ENCODE measurements at places on chromosomes 12 and 14.

- no peak for DNase-seq
These were observed 12.9 kb downstream of the SDR9C7 start for GRCh38 chr12:56921346-56921745.

- no peak for DNase-seq
These were observed at the start of gene EXOC3L4 for GRCh38 chr14:103094406-103095209. Gene EXOC3L4, plus strand, starts transcription at chr14:103094725. Its CDS starts 5,495 bp downstream, at chr14:103100220.

GRCh38 chr14:79825046-79825521, 386.2 kb downstream of the DIO2 start:
- DNase-seq, result peak; percentile 26

DNA sequence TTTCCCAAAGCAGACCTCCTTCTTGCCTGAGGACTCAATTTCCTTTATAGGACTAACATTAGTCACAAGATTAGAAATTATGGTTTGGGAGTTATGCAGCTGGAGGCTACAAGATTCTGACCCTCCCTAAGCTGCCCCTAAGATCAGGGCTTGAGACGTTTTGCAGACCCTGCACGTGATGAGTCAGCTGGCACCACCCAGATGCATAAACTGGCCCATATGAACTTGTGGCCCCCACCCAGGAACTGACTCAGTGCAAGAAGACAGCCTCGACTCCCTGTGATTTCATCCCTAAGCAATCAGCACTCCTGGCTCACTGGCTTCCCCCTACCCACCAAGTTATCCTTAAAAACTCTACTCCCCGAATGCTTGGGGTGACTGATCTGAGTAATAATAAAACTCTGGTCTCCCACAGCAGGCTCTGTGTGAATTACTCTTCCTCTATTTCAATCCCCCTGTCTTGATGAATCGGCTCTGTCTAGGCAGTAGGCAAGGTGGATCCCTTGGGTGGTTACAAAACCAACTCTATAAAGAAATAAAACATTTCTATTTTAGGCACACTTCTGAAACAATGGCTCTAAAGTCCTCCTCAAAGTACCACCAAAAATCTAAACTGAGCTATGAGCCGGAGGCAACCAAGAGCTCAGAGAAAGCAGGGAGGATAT, 233.4 kb downstream of the TMEM132D start:
- DNase-seq, result no peak

GRCh38 chr12:113880988-113881962, 84.8 kb downstream of the RBM19 start:
- no peak for DNase-seq

- no peak for DNase-seq
These were observed 129.4 kb downstream of the KICS2 start for GRCh38 chr12:64092507-64093196.

- peak; percentile 77 for DNase-seq
These were observed 52.7 kb downstream of the PTGER2 start for GRCh38 chr14:52366796-52367315.

GRCh38 chr14:81946375-81946774, 412.7 kb upstream of the SEL1L start:
- no peak for DNase-seq

DNA sequence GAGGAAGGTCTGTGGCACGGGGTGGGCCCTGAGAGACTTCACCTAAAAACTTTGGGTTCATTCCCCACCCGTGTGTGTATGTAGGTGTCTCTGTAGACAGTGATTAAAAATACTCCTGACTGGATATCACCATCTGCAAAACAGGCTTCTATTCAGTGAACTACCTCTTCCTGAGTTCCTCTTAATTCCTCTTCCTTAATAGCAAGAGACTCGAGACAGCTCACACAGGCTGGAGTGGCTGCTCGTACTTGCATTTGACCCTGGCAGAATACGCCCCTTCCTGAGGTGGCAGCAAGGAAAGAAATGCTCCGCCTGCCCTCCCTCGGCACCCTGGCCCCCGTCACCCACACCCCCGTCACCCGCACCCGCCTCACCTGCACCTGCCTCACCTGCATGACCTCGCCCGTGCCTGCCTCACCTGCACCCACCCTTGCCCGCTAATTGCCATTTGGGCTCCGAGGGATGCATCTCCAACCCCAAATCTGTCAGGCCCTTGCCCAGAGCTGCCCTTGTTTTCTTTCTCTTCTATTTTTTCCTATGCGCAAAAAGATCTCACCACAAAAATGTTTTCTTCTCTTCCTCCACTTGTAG, 90.0 kb downstream of the FBXL14 start:
- DNase-seq, result no peak

DNA sequence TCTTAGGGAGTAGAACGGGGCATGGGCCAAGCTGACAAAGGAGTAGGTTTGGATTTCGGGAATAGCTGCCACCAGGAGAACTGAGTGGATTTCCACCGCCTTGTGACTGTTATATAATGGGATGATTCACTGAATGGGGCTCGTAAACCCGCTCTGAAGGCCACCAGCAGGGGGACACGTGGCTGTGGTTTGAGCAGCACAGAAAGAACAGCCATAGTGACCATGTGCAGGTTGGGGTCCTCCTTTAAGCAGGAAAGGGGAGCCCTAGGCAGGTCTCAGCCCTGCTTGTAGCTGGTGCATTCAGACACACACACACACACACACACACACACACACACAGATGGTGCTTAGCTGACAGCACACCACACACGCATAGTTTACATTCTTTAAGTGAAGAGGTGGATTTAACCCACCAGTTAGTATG, 8.6 kb upstream of the ASB2 start:
- peak; percentile 44 for DNase-seq

DNA sequence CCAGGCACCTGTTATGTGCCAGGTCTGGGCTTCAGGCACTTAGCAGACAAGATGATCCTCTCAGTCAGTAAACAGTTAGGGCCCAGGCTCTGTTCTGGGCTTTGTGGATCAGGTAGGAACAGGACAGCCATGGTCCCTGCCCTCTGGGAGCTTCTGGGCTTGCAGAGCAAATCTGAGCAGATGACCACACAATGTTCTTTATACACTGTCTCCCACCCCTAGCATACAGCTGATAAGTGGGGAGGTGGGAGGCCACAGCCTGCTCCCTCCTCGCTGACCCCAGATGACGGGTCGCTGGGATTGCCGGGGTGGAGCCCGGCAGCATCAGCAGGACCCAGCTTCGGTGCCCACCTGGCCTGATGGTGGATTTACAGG, 53.1 kb upstream of the RIN3 start:
- no peak for DNase-seq

- DNase-seq, result no peak
These were observed 466.2 kb upstream of the FLRT2 start for GRCh38 chr14:85063747-85064146.

GRCh38 chr14:51627313-51627712, 24.4 kb upstream of the FRMD6 start:
- no peak for DNase-seq

DNA sequence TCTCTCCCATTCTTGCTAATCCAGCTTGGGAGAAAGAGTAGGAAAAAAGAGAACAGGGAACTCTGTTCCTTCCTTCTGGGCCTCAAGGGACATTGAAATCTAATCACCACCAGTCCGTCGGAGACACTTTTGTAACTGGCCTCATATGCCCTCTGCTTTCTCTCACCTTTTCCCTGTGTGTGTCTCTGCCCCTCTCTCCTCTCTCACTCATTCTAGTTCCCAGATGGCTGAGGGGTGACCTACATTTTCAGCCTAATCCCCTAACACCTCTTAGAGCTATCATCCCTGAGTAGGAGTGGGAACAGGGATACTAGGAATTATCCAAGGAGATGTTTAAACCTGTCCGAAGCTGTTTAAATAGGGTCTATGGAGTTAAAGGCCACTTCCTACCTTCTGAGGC, 8.9 kb upstream of the PCK2 start:
- DNase-seq, result no peak

DNA sequence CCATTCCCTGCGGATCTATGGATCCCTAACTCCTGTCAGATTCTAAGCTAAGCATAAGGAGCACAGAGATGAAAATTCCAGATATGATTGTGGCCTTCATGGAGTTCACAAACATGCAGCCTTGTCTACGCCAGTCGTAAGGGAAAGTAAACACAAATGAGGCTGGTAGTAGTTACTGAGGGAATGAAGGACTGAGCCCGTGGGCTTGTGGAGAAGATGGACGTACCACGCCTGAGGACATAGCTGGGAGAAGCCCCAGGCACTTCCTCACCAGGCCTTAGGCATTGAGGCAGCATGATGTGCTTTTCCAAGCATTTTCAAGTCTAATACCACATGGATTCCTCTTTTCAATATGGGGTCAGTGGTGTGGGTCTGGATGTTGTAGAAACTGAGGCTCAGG, 515.2 kb downstream of the BCL11B start:
- DNase-seq, result no peak

DNA sequence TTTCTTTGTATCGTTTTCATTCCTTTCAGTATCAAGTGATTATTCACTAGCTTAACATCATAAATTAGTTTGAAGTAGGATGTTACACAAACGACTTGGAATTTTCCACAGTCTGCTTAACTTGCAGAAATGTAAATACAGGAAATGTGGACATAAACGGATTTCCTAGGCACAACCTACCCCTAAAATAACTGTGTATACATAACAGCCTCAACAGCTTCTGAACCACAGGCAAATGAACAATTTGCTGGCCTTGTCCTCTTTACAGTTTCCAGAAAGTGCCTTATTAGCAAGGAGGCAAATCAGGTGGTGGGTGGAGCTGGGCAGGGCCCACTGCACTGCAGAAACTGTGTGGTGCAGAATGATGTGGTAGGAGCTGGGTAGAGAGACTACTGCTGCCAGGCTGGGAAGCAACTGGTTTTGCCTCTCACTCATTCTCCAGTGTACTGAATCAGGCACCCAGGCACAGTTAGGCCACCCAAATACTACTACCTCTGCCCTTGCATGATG, 14.1 kb downstream of the DRAM1 start:
- peak; percentile 36 for DNase-seq

DNA sequence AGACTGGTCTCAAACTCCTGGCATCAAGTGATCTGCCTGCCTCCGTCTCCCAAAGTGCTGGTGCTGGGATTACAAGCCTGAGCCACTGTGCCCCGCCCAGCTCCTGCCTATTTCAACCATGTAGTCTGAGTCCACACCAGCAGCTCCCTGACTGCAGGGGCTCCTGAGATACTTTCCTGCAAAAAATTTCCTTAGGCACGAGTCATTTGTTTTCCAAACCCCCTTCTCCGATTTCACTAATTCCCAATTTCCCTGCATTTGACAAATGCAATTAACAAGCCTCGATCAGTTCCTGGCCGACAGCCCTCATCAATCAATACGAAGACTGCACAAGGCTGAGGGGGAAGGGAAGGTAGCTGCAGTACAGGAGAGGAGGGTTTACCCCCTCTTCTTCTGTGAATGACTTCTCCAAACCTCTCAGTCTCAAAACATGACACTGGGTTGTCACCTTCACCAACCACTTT, 10.1 kb downstream of the PSMB5 start:
- DNase-seq, result no peak

DNA sequence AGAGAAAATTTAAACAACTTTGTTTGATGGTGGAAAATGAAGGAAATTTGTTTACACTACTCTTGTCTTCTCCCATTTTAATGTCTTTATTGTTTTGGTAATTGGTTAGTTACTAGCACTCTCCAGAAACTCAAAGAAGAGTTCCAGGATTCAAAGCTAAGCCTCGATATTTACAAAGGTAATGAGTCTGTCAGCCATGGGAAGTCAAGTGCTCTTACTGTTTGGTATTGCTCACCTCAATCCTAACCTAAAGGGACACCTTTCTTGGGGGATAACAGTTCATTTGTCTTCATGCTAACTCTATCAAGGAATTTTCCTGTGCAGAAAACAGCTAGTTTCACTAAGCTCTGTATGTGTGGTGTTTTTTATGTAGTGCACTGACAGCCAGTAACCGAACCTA, 222.9 kb upstream of the LMO3 start:
- no peak for DNase-seq

GRCh38 chr14:91310606-91311283, 66.2 kb upstream of the GPR68 start:
- no peak for DNase-seq

- DNase-seq, result no peak
These were observed 37.8 kb upstream of the FICD start for GRCh38 chr12:108477055-108477880.

- DNase-seq, result no peak
These were observed 794.1 kb downstream of the BCL11B start for GRCh38 chr14:98477935-98478334.

DNA sequence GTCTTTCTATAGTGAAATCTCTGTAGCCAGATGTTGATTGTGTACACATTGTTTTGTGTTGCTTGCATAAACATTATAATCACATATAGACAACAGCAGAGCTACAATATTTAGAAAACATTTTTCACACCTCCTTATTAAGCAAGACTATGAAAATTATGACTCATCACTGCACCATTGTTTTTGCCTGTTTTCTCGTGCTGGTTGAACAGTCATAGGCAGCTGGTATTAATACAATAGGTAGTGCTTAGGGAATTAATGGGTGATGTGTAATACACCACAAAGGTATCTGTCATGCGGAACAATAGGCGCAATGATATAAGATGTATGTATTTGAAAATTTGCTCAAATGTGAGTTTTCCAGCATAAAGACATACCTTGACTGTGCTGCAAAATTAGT, 449.3 kb downstream of the FOXG1 start:
- peak; percentile 44 for DNase-seq

DNA sequence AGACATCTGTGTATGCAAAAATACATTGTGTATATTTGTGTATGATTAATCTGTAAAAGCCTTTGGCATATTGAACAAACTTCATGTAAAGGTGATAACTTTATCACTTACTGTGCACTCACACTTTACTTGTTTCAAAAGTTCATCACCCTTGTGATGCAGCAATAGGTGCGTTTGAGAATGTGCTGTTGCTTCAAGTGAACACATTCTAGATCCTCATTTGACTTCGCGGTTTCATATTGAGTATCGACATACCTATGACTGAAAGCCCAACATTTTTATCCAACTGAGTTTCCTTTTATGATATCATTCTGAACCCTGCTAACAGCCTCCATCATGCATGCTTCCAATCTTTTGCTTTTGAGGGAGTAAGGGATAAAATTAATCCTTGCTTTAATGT, 1086.9 kb downstream of the TMEM121 start:
- no peak for DNase-seq

- DNase-seq, result peak; percentile 86
These were observed 44.0 kb downstream of the RBMS2 start for GRCh38 chr12:56565510-56566101.
